Fibroblast of lung (primary cell): ENCODE measurements at places on chromosomes 6 and 20. TPM values are rescaled to one million over a fixed set of nuclear protein-coding genes. Genes with fewer than 3 reads are reported as not detected.

MACROD2 gene
- 0.28 and 0.54 TPM in 2 replicates for polyA plus RNA-seq

DNA sequence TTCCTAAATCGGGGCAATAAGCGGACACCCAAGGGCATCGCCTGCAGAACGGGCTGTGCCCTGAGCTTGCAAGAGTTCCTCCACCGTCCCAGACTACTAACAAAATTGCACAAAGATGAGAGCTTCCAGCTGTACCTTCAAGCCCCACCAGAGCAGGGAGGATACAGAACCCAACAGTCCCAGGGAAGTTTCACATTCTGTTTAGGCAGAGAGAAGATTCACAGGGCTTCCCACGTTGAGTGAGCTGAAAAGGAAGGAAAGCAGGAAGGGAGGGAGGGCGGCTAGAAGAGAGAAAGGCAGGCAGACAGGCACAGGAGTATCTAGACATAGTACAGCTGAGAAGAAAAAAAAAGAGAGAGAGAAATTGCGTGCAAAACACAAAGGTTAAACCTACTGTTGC lies 112.6 kb upstream of the AFDN start:
- no peak for DNase-seq
- no peaks in the 10 kb centered on the region for H3K27me3 ChIP-seq
- no peak overlapping the region for H3K27ac ChIP-seq
- H3K36me3 ChIP-seq, result no peaks in the 10 kb centered on the region

KIFC1 gene
- 8.0 and 36.6 TPM in 2 replicates for polyA plus RNA-seq

GRCh38 chr6:109443425-109443950 lies 3.0 kb downstream of the SMPD2 start:
- H3K4me3 ChIP-seq, result no peak overlapping the region
- no peak overlapping the region for H3K27ac ChIP-seq
- no peak for DNase-seq
- peaks cover 30% of the 10 kb centered on the region for H3K36me3 ChIP-seq
